Sciatic nerve (tissue), 2 donors: ENCODE measurements at places on chromosomes 4 and X. TPM values are rescaled to one million over a fixed set of nuclear protein-coding genes. Genes with fewer than 3 reads are reported as not detected.

The ITIH6 gene
- not detected for total RNA-seq

The CENPVL2 gene
- not detected for total RNA-seq

The FRMPD4 gene
- total RNA-seq: 0.13 TPM

The RRH gene
- total RNA-seq: 0.62 TPM

The KLF3 gene
- 80.8 TPM for total RNA-seq

The IL1RAPL1 gene
- total RNA-seq: 10.3 TPM

The TRIM60 gene
- not detected for total RNA-seq

The ASB9 gene
- 1.2 TPM for total RNA-seq

The PDE6B gene
- 2.5 TPM for total RNA-seq

The TLL1 gene
- total RNA-seq: 14.3 TPM

The GPR50 gene
- total RNA-seq: not detected

The CSAG2 gene
- total RNA-seq: not detected

The GIMD1 gene
- not detected for total RNA-seq

The PGAM4 gene
- total RNA-seq: not detected

The MYL5 gene
- 14.6 TPM for total RNA-seq

The SFRP2 gene
- 126 TPM for total RNA-seq

The CABS1 gene
- total RNA-seq: not detected

The PDZD4 gene
- total RNA-seq: 36.6 TPM

The DRP2 gene
- 381 TPM for total RNA-seq

The CENPI gene
- total RNA-seq: 4.9 TPM

The TSC22D3 gene
- 93.5 TPM for total RNA-seq

The PRPS1 gene
- 32.1 TPM for total RNA-seq

The DCAF12L1 gene
- total RNA-seq: not detected

The DUSP21 gene
- not detected for total RNA-seq

The UCP1 gene
- total RNA-seq: not detected

The GPR119 gene
- not detected for total RNA-seq

The ATP8A1 gene
- 54.6 TPM for total RNA-seq

The ADH6 gene
- not detected for total RNA-seq

The TRAPPC11 gene
- 41.8 TPM for total RNA-seq

The TLR10 gene
- total RNA-seq: 1.6 TPM

The COX7B2 gene
- not detected for total RNA-seq

The GAGE2A gene
- not detected for total RNA-seq

The SHISA3 gene
- 12.8 TPM for total RNA-seq

The ENAM gene
- not detected for total RNA-seq

The KIT gene
- total RNA-seq: 4.9 TPM

The TCEAL6 gene
- not detected for total RNA-seq

The RAB40AL gene
- total RNA-seq: 1.6 TPM

The STATH gene
- not detected for total RNA-seq

The PAGE4 gene
- total RNA-seq: not detected

The LDB2 gene
- 104 TPM for total RNA-seq

The PABPC1L2B gene
- total RNA-seq: not detected

The NPY5R gene
- 0.36 TPM for total RNA-seq

The MAGEA2 gene
- total RNA-seq: not detected
